ENCODE measurements at places on chromosomes 12 and 14.

- no peak for DNase-seq
Measured at GRCh38 chr12:66665435-66665985, 13.4 kb downstream of the GRIP1 start.

- DNase-seq = no peak
Measured at GRCh38 chr12:67919406-67919805, 69.8 kb upstream of the IFNG-AS1 start.

DNA sequence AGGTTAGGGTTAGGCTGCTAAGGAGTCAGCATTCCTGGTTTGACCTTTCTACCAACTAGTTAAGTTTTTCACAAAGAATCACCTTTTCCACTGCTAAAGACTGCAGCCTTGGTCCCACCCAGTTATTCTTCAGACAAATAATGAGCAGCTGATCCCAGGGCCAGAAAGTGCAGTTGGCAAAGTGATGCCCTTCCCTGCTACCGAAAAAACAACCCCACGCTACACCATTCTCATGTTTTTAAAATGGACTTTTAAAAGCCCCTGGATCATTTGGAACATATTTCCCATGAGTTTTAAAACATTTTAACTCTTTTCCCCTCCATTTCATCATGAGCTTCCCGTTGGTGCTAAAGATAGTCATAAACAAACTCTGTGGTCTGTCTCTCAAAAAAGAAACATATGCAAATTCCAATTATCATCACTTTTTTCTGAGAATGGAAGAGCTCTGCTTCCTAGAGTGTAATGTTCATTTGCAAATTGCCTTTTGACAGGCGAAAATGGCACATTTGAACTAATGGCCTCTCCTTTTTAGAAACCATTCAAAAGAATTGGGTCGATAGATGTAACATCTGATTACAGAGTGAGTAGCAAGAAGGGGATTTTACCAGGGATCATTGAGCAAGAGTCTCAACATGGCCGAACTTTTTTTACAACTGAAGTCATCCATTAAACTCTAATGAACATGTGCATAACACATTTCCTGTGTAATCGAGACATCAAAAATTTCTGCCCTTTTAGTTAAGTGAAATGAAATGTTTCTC is 129.3 kb upstream of the RAP1B start:
- DNase-seq = no peak

- no peak for DNase-seq
Measured at GRCh38 chr14:94367347-94368242, 20.8 kb downstream of the SERPINA1 start.

DNA sequence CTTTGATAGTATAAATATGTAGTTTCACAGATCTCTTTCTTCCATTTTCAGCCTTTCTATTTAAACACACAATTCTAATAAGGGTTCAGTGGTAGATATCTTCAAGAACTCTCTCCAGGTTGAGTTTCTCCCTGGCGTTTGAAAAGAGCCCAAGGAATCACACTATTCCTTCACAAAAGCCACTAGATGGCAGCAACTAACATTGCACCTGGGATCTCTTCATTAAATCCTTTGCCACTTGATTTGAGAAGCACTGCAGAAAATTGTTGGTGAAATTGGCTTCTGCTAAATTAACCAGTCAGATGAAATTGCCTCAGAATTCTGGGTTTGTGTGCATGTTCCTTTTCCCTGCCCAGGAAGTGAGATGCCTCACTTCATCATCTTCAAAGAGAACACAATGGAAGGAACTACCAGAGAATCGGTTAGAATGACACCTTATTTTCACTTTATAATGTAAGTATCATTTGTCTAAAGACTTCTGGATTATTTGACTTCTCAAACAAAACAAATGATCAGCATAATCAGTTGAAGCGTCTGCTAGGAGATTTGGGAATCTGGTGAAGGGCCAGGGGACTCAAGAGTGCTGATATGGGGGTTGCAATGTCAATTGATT is 6.8 kb downstream of the CCDC198 start:
- no peak for DNase-seq

DNA sequence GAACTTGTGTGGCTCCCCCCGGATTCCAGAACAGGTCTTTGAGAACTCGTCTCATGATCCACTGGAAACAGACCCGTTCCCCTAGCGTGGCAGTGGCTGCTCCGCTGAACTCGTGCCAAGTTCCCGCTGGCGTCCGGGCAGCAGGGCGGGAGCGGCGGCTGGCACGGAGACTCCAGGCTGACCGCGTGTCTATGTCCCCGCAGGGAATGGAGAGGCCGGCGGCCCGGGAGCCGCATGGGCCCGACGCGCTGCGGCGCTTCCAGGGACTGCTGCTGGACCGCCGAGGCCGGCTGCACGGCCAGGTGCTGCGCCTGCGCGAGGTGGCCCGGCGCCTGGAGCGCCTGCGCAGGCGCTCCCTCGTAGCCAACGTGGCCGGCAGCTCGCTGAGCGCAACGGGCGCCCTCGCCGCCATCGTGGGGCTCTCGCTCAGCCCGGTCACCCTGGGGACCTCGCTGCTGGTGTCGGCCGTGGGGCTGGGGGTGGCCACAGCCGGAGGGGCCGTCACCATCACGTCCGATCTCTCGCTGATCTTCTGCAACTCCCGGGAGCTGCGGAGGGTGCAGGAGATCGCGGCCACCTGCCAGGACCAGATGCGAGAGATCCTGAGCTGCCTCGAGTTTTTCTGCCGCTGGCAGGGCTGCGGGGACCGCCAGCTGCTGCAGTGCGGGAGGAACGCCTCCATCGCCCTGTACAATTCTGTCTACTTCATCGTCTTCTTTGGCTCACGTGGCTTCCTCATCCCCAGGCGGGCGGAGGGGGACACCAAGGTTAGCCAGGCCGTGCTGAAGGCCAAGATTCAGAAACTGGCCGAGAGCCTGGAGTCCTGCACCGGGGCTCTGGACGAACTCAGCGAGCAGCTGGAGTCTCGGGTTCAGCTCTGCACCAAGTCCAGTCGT is 1.5 kb downstream of the APOLD1 start:
- peak; percentile 71 for DNase-seq

DNA sequence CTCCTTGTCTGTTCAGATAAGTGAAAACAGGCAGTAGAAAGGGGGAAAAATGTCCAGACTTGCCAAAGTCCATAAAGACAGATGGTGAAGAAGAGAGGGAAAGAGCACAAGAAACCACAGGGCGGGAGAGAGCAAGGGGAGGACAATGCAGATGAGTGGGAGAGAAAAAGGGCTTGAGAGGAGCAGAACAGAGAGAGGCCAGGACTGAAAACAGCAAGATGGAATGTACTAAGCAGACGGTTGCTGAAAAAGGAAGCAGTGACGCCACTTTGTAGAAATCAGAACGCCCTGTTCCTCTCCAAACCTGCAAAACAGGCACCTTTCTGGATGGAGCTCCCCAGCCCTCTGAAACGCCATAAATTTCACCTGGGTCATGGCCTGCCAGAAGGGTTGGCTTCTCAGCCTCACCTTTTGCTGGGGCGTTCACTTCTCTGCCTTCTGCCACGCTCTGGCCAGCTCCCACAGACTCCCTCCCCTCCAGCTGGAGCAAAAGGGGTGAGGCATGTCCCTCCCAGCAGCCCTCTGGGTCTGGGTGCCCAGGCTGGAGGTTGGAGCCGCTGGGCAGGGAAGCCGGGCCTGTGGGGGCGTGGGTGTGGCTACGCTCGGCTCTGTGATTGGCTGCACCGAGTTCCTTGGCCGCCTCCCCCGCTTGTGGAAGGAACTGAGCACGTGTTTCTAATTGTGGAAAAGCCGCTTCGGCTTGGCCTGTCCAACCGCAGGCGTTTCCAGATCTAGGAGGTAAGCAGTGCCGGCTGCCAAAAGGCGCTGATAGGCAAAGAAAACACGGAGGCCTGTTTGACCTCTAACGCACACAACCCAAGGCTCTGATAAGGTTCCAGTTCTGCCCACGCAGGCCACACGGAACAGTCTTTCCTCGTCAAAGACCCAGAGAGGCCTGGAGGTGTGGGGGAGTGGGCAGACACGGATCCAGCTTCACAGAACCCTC is 29.3 kb downstream of the SLC7A8 start:
- no peak for DNase-seq

DNA sequence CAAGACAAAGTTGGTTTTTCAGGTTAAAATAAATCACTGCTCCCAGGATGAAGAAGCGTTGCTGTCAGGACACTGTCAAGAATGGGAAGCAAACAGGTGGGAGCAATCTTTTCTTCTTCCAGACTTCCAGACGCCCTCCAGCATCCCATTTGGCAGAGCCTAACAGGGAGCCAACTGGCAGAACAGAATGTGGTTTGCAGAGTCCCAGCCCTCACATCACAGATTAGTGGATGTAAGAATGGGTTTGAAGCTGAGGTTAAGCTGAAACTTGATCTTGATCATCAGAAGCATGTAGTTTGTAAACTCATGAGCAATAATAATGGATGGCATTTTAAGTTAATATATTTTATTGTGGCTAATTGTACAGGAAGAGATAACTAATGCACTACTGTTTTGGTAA is 636.4 kb downstream of the SLC6A15 start:
- DNase-seq = no peak

- DNase-seq = no peak
Measured at GRCh38 chr14:103296007-103296406, 38.0 kb upstream of the EIF5 start.

DNA sequence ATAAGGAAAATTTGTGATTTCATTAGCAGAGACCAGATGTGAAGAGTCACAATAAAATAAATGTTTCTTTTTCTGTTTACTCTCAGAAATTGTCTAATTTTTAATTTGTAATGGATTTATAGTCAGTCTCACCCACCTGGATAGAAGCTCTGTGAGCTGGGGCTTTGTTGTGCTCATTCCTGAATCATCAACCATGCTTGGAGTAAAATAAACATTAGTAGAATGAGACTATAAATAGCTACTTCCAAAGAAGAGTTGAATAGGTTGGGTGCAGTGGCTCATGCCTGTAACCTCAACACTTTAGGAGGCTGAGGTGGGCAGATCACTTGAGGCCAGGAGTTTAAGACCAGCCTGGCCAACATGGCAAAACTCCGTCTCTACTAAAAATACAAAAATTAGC is 185.3 kb upstream of the FBXO33 start:
- DNase-seq = no peak

GRCh38 chr14:51069055-51069454 is 25.9 kb downstream of the TRIM9 start:
- no peak for DNase-seq

DNA sequence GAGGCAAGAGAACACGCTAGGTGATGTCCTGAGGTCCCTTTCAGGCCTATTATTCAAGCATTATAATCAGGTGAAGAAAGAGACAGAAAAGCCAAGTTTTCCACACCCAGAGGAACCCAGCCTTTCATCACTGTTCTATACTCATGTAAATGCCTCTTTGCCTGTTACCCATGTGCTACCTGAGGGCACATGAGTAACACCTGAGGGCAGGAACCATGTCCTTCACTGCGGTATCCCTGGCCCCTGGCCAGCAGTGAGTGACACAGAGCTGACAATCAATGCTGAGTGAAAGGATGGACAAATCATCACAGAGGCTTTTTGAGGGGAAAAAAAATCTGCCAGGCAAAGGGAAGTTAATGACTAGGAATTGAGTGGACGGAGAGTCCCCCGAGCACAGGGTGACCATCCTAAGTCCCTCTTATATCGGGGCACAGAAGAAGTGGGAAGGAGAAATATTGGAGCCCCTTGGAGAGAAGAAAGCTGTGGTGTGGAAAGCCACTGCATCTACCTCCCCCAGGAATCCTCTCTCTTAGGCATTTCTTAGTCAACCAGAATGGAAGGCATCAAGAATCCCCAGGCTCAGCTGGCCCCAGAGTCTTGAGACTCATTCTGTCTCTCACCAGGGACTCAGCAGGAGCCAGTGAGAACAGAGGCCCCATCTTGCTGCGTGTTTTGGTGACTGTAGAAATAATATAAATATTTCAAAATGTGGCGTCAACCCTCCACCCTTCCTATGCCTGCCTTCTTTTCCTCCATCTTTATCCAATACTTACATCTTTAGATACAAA is 212.9 kb downstream of the DPF3 start:
- DNase-seq = no peak

DNA sequence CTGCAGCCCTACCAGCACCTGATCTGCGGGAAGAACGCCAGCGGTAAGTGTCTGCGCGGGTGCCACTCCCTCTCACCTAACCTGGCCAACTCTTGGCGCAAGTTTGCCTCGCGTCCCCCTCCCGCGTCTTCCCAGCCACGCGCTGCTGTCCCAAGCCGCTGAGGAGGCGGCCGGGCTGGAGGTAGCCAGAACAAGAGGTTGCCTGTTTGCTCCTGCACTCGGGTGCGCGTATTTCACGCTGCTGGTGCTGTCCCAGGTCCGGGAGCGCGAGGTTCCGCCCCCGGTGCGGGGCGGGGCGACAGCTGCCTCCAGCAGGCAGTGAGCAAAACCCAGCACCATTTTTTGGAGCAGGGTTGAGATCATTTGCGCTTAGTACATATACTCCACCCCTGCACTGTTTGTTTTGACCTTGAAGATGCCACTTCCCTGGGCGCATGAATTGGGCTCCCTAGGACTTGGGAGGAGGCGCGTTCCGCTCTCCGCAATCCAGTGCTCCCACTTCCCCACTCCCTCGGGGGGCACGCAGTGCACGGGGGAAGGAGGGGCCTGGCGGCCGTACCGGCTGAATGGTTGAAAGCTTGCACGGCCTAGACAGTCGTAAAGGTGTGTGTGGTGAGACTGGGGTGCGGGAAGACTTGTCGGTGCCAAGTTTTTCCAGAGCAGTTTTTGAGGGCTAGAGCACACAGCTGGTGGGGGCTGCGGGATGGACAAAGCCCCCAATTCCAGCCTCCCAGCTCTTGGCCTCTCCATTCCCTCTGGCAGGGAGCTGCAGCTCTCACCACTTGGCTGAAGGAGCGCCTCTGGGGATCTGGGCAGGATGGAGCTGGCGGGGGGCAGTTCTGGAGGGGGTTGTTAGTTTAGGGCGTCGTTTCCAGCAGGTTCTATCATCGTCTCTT is 226.9 kb upstream of the CRY1 start:
- DNase-seq = peak; percentile 88

DNA sequence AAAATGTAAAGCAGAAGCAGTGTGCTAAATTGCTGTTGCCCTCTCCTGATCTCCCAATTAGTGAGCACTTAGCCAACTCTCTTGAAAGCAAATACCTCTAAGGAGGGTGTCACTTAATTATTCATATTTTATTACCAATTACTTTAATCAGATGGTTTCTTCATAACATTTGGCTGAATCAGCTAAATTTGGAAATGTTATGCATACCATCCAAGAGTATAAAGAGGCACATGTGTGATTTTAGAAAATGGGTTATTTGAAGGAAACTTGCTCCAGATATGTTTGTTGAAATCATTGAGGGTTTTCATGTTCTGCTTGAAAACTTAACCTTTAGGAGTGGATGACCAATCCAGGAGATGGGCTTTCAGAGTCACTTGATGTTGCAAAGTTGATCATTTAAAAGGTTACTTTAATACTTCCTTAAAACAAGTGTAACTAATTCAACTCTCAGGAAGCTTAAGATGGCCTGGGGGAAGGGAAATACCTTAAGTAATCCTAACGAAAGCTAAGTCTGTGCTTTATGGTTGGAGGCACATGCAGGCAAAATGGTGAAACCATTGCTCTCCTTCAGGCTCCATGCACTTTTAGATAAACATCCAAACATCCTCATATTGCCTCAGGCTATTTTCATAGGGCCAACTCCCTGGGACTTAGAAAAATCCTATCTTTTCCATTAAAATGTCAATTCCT is 434.5 kb downstream of the MDGA2 start:
- no peak for DNase-seq

DNA sequence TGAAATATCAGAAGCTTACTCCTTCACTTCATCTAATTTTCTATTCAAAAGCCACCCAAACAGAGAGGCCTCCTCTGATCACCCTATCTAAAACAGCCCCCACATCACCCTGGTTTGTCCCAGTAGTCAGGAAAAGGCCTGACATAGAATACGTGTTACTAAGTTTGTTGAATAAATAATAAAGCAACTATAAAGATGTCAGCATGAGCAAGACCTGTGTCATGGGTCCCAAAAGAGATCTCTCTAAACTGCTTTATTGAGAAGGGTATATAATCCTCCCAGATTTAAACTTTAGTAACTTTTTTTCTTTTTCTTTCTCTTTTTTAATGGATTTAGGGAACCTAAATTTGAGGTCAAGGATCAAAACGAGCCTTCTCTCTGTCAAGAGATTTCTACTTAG is 27.4 kb upstream of the C12orf50 start:
- DNase-seq = no peak

Measured in activated naive CD4-positive, alpha-beta T cell treated with anti-CD3 and anti-CD28 coated beads, Interleukin-2, amount 50 U/mL, for 72 hours (primary cell).